ENCODE measurements at places on chromosomes 13 and 19.

DNA sequence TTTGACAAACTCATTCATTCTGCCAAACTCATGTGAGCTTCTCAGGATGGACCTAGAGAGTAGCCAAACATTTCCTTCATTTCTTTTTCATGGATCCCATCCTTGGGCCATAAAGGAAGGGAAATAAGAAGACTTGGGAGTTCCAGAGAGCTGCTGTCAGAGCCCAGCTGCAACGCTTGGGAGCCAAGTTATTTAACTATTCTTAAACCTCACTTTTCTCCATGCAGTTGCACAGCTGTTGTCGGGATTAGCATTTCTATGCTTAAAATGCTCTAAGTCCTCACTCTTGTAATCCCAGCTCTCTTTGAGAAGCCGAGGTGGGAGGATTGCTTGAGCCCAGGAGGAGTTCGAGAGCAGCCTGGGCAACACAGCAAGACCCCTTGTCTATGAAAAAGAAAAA is 11.7 kb upstream of the CASP14 start:
- no peak for DNase-seq

DNA sequence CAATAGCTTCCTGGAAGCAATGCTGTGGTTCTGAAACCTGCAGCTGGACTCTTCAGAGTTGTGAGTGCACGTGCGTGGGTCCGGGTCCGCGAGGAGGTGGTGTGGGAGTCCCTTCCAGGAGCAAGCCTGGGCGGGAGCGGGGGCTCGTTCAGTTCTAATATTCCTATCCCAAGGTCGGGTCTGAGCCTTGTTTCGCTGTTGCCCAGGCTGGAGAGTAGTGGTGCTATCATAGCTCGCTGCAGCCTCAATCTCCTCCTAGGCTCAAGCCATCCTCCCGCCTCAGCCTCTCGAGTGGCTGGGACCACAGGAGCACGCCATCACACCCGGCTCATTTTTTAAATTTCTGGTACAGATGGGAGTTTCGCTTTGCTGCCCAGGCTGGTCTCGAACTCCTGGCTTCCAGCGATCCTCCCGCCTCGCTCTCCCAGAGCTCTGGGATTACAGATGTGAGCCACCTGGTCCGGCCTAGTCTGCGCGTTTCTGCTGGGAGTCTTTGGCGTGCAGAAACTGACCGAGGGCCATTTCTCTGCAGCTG is 625 bp downstream of the ZFP82 start:
- no peak for DNase-seq

DNA sequence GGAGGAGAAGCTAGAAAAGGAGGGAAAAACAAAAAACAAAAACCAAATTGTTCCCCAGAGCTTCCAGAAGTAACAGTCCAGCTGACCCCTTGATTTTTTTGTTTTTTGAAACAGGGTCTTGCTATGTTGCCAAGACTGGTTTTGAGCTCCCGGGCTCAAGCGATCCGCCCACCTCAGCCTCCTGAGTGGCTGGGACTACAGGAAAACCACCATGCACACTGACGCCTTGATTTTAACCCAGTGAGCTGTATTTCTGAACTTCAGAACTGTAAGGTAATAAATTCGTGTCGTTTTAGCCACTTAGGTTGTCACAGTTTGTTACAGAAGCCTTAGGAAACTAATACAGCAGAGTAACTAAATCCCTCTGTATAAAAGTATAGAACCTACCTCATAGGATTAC is 1.1 kb upstream of the NEK3 start:
- DNase-seq: no peak

DNA sequence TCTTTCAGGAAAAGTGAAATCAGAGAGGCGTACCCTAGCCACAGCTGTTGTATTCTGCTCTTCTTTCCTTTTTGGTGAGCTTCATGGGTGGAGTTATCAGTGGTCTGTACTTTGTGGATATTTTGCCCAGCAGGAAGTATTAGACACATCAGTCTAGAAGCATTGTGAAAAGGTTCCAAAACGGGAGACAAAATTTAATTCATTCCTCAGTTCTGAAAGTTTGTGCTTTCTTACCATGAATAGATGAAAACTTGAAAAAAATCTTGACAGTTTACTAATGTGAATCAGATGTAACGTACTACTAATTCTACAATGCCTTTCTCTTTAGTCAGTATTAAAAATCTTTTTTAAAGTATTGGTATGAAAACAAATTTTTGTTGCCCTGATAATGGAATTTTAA is 116.8 kb downstream of the DNAJC3 start:
- DNase-seq: no peak

- no peak for DNase-seq
These were observed 5.6 kb downstream of the PPP1R15A start for GRCh38 chr19:48877855-48878195.

DNA sequence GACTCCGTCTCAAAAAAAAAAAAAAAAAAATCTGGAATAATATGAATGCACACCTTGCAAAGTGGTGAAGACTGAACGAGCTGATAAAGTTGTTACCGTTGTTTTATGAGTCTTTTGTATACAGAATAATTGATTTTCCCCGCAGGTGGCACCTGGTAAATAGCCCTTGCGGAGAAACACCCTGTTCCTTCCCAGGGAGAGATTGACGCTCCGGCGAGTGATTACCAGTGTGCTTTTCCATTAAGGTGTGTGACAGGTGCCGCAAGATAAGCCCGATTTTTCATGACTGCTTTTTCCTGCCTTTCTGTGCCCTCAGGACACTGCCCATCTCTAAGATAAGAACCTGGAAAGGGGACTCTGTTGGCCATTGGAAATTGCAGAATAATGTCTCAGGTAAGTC is 943 bp downstream of the ZNF302 start:
- DNase-seq: no peak

GRCh38 chr19:39038098-39038497 is 5.7 kb upstream of the FBXO27 start:
- no peak for DNase-seq

DNA sequence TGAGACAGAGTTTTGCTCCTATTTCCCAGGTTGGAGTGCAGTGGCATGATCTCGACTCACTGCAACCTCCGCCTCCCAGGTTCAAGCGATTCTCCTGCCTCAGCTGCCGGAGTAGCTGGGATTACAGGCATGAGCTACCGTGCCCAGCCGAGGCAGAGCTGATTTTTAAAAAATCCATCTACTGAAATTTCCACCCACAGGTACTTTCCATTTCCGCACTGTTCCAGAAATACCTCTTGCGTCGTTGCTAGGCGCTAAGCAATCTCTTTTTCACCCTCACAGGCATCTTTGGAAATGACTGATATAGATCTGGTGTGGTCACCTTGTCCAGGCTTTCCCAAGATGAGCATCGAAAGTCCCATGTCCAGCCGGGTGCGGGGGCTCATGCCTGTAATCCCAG is 9.4 kb downstream of the TMEM38A start:
- DNase-seq: no peak

GRCh38 chr13:23427881-23428528 is 5.5 kb downstream of the SACS start:
- no peak for DNase-seq

DNA sequence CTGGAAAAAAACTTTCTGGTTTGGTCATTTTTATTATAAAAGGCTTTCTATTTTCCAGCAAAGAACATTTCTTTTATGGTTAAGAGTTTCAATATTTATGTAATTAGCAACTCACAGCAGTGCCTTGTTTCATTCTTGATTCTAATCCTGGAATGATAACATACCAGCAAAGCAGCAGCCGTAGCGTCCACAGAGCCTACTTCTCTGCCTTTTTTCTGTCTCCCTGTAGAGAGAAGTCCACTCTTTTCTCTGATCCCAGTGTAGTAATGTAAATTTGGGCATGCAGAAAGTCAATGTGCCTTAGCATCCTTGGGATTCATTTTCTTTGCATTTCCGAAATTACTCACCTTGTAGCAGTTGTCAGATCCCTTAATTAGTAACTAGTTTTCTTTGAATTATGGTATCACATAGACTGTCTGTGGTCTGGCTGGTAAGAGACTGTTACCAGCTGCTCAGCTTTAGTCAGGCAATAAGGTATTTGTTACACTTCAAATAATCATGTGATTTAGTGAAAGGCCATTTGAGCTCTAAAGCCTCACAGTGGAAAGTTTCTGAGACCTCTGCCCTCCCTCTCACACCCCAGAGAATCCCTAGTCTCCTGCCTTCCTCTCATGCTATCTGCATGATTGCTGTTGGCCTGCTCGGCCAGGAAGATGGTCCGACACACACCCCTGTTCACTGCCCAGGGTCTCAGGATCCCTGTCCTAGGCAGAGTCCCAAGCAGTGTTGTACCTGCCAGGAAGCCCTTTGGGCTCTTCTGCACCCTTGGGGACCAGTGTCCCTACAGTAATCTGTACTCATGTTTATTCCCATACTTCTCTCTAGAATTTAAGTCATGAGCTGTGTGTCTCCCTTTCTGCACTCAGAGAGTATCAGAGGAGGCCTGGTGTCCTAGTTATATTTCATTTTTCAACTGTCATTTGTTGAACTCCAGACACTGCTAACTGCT is 86.3 kb downstream of the LRCH1 start:
- no peak for DNase-seq

GRCh38 chr13:30829145-30829832 is 76.8 kb upstream of the MEDAG start:
- DNase-seq: no peak

DNA sequence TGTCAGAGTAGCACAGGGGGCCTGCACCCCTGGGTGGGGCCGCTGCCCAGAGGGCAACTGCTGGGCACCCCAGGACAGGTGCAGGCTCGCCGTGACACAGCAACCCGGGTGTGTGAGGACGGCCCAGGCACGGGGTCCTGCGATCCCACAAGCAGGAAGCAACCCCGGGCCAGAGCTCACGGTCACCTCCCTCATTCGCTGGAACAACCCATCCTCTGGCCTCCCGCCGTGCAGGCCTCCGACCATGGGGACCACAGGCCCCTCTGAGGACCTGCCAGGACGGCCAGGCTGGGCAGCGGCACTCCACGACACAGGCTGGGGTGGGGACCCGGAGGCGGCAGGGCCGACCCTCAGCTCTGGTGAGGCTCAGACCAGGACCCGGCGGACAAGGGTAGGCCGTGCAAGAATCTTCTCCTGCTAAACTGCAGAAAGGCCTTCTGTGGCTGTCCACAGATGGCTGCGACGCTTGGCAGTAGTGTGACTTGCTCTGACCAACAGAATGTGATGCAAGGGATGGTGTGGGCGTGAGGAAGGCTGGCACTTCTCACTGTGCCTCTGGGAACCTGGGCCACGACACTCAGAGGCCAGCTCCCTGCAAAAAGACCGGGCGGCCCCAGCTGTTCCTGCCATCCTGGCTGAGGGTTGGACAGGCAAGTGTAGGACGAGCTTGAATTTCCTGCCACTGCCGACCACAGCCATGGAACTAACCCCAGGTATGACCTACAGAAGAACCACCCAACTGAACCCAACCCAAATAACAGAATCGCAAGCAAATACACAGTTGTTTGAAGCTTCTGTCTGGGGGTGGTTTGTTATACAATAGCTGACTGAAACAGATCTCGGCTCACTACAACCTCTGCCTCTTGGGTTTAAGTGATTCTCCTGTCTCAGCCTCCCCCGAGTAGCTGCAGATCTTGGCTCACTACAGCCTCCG is 26.5 kb downstream of the PIP5K1C start:
- DNase-seq: no peak

- DNase-seq: no peak
These were observed 107.1 kb downstream of the UBL3 start for GRCh38 chr13:29743201-29743786.

- no peak for DNase-seq
These were observed 25.8 kb upstream of the INTS6 start for GRCh38 chr13:51478418-51479198.

DNA sequence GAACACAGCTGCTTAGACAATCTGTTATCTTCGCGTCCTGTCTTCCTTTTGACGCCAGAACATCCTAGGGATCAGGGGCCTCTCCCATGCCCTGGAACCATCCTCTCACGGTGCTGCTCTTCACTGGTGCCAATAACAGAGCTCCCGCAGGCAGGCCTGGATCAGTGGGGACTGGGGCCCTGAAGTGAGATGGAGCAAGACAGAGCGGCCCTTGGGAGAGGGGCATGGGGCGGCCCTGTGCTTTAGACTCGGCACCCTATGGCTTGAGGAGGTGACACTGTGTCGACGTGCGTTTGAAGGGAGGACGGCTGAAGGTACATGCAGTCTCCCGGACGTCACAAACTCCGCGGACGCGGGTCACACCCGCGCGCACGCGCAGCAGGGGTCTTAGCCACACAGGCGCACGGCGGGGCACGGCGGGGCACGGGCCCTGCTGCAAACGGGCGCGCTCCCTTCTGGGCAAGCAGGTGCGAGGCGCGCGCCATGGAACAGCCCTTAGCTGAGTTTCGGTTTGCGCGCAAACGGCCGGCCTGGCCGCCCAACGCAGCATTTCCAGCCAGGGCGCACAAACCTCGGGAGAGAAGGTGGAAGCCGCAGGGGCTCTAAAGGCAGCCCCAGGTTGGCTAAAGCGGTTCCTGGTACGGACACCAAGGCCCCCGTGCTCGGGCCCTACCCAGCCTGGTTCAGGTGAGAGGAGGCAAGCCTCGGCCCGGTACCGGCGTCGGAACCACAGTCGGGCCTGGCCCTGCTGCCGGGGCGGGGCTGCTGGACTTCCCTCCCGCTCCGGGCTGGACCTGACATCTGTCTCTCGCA is 16.5 kb upstream of the RNF17 start:
- no peak for DNase-seq

- DNase-seq: no peak
These were observed 1531.7 kb upstream of the SPRY2 start for GRCh38 chr13:81872581-81872980.

DNA sequence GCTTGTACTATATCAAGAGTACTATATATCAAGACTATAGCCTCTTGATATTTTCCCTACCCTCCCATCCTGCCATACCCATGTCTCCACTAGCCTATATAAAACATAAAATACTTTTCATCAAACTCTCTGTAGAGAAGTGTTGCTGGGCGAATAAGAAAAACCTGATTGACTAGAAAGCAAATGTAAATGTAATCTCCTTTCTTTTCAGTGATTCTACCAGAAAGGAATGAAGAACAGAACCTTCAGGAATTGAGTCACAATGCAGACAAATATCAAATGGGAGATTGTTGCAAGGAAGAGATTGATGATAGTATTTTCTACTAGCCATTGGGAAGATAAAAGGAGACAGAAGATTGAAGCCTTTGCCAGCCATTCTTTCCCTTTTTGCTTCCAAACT is 89.2 kb downstream of the KCNRG start:
- DNase-seq: no peak

DNA sequence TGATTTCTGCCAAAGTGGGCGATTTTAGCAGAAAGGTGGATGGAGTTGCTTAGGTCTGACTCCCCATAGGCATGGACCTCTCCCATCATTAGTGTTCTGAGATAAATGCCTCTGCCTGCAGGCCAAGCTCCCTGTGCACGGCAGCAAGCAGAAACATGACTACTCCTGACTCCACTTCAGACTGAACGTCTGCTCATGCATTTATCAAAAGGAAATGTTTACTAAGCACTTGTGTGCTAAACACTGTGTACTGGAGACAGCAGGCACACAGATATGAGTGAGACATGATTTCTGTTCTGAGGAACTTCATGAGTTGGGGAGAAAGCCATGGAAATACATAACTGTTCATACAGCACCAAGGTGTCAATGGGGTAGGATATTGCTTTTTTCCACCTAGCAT is 149.6 kb downstream of the MIPEP start:
- no peak for DNase-seq

DNA sequence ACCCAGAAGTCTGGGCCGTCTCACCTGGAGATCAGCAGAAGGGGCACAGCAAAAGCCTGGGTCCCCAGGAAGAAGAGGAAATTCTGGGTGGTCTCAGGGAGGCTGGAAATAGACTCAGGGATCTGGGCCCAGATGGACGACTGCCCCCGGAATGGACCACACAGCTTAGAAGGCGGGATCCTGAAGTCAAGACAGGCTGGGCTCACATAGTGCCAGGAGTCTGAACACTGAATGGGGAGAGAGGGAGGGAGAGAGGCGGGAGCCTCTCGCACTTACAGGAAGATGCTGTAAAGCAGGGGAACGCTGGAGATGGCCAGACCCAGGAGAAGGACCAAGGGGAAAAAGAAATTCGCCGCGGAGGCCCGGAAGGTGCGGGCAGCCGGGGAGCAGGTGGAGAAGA is 1.3 kb upstream of the LENG1 start:
- DNase-seq: no peak
